ENCODE measurements at places on chromosomes 1 and 21. TPM values are rescaled to one million over a fixed set of nuclear protein-coding genes. Genes with fewer than 3 reads are reported as not detected.
A peak's percentile ranks its signal among the peaks of the same experiment; 100 is the strongest.

GBP5 gene
- total RNA-seq = 24.1 TPM

DNA sequence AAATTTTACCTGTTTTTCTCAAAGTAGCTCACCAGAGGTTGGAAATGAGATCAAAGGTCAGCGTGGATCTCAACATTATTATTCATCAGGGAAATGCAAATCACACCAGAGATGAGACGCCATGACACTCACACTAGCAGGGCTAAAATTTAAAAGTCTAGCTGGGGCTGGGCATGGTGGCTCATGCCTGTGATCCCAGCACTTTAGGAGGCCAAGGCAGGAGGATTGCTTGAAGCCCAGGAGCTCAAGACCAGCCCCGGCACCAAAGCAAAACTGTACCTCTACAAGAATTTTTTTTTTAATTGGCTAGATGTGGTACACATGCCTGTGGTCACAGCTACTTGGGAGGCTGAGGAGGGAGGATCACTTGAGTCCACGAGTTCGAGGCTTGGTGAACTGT, 41.4 kb upstream of the PCBP3 start:
- H3K27ac ChIP-seq = no peak overlapping the region
- H3K4me3 ChIP-seq = no peak overlapping the region
- no peaks in the 10 kb centered on the region for H3K36me3 ChIP-seq
- H3K27me3 ChIP-seq = no peaks in the 10 kb centered on the region
- DNase-seq = peak; percentile 3

TAS1R1 gene
- total RNA-seq = not detected

DNA sequence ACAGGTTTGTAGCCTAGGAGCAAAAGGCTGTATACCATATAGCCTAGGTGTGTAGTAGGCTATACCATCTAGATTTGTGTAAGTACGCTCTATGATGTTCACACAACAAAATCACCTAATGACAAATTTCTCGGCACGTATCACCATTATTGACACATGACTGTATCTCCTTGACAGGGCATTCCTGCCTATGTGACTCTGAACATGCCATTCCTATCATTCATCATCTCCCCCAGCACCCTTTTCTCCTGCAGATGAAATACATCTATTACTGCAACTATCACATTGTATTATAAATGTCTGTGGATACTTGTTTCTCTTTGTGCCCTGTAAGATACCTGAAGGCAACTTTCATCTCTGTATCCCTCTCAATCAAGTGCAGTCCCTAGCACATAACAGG, 29.9 kb downstream of the TP53BP2 start:
- H3K36me3 ChIP-seq = peaks cover 26% of the 10 kb centered on the region
- peaks cover 19% of the 10 kb centered on the region for H3K4me1 ChIP-seq
- H3K4me3 ChIP-seq = no peak overlapping the region
- no peak for DNase-seq

PRKCZ gene
- total RNA-seq = 138 TPM

DNA sequence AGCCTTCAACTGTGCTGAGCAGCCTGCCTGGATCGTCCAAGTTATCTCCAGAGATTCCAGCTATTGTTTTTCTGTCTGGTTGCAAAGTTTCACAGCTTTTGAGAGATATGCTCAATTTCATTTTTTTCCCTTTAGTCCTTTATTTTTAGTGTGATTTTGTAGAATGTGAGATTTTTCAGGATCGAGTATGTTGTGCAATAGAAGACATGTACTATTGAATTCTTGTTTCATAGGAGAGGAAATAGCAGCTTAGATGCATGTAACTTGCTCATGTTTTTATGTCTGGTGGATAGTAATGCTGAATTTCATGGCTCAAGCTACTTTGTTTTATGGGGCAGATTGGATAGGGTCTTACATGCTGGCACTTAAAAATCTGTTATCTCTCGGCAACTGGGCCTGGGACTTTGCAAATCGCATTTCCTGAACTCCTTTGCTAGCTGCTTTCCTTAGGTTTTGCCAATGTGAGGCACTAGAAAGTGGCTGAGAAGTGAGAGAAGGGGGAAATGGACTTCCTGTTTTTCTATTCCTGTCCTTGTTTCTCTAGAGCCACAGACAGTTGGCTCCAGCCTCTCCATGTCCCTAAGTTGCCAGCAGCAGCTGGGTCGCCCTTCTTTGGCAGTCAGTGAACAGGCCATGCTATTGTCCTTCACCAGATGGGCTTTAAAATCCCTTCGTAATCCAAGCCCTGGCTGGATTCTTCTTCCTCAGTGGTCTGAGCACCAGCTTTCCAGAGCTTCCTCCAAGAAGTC, 101.4 kb upstream of the PDE4B start:
- peaks cover 22% of the 10 kb centered on the region for H3K4me1 ChIP-seq
- no peak overlapping the region for H3K4me3 ChIP-seq
- no peaks in the 10 kb centered on the region for H3K27me3 ChIP-seq
- peak overlapping the region; percentile 70 for H3K27ac ChIP-seq
- DNase-seq = no peak
- H3K36me3 ChIP-seq = no peaks in the 10 kb centered on the region

FCRL2 gene
- total RNA-seq = 0.55 TPM

PGLYRP3 gene
- not detected for total RNA-seq

CD84 gene
- 19.4 TPM for total RNA-seq

- H3K27me3 ChIP-seq = no peaks in the 10 kb centered on the region
- peaks cover 6% of the 10 kb centered on the region for H3K4me1 ChIP-seq
- H3K36me3 ChIP-seq = no peaks in the 10 kb centered on the region
- no peak overlapping the region for H3K27ac ChIP-seq
These were observed 4.8 kb upstream of the GPR37L1 start for GRCh38 chr1:202117898-202118371.

NGF gene
- not detected for total RNA-seq

DNA sequence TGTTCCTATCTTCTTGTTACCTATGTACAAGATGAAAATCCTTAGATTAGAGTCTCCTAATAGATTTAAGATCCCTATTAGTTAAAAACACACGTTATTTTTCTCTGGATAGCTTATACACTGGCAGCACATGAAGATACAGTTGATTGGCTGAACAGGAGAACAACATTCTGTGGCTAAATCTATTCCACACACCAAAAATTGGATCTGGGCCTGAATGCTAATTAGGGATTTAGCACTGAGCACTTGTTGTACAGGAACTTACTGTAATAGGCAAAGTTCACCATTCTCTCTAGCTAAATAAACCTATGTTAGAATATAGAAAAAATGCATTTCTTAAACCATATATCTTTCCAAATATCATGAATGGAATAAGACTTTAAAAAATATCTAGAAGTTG, 117.1 kb upstream of the PTGFR start:
- H3K27me3 ChIP-seq = no peaks in the 10 kb centered on the region
- DNase-seq = no peak
- H3K27ac ChIP-seq = no peak overlapping the region

POU3F1 gene
- total RNA-seq = not detected

RNF186 gene
- not detected for total RNA-seq

DNA sequence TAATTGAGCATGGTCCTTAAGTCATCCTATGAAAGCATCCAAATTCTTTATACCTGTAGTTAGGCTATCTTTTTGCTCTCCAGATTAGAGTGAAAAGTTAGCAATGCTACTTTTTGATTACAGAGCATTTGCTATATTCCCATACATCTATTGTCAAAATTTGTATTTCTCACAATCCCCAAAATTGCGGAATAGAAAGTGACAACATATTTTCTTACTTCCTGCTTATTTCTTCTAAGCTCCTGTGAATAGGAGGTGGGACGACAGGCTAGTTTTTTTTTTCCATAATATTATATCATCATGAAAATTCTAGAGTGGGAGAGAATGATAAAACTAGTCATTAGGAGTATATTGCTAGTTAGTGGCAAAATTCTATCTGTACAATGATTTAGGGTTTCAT, 264.0 kb upstream of the DPYD start:
- H3K4me3 ChIP-seq = no peak overlapping the region
- H3K27ac ChIP-seq = no peak overlapping the region
- no peaks in the 10 kb centered on the region for H3K36me3 ChIP-seq
- DNase-seq = no peak
- no peaks in the 10 kb centered on the region for H3K4me1 ChIP-seq
- H3K27me3 ChIP-seq = no peaks in the 10 kb centered on the region
